ENCODE measurements at places on chromosomes 11 and 22.

- no peak for DNase-seq
Observed at GRCh38 chr11:70731271-70732022, 333.1 kb downstream of the CTTN start.

GRCh38 chr11:132704781-132705375 lies 827.4 kb downstream of the OPCML start:
- DNase-seq, result no peak

DNA sequence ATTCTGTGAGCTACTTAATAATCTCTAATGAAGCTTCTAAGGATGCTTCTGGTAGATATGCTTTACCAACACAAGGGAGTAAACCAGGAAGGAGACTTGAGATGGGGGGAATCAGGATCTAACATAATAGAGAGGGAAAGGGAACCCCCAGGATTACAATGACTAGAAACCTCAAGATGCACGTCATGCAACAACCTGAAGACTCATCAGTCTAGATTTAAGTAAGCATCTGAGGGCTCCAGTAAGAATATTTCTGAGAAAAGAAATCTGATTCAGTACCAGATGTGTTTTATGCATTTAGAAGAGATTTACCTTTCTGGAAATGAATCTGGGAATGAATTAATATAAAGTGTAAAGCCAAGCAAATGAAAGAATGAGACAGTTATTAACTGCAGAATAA lies 15.2 kb downstream of the KDM4D start:
- DNase-seq, result no peak

GRCh38 chr22:26718905-26719304 lies 61.5 kb downstream of the MIAT start:
- DNase-seq, result no peak

GRCh38 chr22:38398609-38399461 lies 56.2 kb downstream of the KCNJ4 start:
- DNase-seq, result no peak

GRCh38 chr11:113591117-113591516 lies 115.0 kb downstream of the TMPRSS5 start:
- no peak for DNase-seq

DNA sequence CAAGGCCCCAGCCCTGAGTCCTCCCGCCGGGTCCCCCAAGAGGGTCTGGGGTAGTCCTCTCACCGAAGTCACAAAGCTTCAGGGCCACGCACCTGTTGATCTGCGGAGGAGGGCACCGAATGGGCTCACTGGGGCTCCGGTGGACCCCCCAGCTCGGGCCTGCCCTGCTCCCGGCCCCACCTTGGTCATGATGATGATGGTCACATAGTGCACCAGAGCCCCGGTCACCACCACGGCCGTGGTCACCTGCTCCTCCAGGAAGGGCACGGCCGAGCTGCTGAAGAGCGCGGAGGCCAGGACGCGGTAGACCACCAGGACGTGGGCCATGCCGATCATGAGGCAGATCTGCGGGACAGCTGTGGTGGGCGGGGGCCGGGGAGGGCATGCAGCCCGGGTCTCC lies 13.5 kb upstream of the SIGIRR start:
- DNase-seq, result no peak

GRCh38 chr11:33500861-33501479 lies 199.7 kb downstream of the C11orf91 start:
- no peak for DNase-seq

DNA sequence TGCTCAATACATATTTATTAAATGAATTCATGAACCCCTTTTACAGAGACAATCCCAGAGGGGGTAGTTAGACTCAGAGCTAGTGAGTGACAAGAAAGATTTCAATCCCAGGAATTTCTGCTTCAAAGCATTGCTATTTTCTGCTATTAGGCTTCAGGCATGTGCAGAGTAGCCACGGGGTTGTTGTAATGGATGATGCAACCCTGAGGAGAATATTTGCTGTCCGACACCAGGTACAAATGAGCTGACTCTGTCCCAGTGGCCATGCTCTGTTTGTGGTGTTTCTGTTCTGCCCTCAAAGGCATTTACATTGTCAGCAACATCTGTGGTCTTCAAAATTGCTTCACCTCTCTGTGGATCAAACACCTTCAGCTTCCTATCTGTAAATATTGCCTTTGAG lies 102.6 kb downstream of the CSNK2A3 start:
- DNase-seq, result no peak

GRCh38 chr11:1837171-1838076 lies 1.4 kb upstream of the TNNI2 start:
- DNase-seq, result no peak

DNA sequence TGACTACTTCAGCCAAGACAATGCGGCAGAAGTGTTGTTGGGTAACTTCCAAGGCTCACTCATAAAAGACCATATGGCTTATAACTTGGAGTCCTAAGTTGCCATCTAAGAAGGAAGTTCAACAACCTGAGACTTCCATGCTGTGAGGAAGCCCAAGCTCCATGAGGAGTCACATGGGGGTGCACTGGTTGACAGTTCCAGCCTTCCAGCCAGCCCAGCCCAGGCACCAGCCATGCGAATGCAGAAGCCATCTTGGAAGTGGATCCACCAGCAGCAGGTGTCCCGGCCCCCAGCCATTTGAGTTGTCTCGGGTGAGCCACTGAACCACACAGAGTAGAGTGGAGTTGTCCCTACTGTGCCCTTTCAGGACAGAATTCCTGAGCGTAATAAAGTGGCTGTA lies 32.8 kb upstream of the WNT7B start:
- no peak for DNase-seq

DNA sequence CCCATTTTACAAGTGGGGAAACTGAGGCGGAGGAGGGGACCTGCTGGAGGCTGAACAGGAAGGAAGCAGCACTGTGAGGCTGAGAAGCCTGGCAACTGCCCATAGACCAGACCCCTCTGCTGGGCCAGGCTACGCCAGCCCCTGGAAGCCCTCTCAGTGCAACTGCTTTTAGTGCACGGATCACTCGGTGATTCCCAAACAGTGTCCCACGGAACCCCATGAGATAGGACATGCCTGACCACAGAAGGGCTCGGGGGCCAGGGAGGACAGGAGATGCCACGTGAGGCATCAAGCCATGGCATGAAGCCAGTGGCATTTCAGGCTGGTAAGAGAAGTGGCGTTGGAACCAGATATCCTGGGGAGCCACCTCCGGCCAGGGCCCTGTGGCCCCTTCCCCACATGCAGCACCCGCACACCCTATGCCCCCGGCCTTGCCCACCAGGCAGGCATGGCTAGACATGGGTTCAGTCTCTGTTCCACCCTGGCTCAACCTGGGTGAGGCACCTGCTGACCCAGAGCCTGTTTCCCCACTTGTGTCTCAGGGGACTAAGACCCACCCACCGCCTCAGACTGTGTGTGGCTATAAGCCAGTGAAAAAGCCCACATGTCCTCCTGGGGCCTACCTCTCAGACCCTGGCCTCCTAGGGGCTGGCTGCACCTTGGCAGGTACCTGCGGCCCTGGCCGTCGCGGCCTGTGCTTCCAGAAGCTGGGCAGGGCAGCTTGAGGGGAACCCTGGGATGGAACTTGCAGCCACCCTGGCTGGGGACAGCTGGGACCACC lies 84.1 kb downstream of the WNT7B start:
- no peak for DNase-seq

- no peak for DNase-seq
Observed at GRCh38 chr22:49820984-49821383, 6.7 kb downstream of the BRD1 start.

DNA sequence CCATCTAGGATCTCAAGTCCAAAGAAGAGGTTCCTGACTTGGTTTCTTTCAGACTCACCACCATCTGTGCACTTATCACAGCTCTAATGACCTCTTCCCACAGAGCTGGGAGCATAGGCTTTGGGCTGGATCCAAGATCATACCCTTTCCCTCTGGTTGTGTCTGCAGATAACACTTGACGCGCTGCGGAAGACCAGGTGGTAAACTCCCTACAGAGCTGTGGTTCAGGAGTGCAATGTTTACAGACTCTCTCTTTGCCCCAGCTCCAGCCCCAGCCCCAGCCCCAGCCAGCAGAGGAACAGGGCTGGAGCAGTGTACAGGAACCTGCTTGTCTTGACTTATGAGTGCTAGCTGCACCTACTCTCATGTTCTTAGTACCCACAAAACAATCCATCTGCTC lies 274.4 kb upstream of the SYN3 start:
- no peak for DNase-seq

DNA sequence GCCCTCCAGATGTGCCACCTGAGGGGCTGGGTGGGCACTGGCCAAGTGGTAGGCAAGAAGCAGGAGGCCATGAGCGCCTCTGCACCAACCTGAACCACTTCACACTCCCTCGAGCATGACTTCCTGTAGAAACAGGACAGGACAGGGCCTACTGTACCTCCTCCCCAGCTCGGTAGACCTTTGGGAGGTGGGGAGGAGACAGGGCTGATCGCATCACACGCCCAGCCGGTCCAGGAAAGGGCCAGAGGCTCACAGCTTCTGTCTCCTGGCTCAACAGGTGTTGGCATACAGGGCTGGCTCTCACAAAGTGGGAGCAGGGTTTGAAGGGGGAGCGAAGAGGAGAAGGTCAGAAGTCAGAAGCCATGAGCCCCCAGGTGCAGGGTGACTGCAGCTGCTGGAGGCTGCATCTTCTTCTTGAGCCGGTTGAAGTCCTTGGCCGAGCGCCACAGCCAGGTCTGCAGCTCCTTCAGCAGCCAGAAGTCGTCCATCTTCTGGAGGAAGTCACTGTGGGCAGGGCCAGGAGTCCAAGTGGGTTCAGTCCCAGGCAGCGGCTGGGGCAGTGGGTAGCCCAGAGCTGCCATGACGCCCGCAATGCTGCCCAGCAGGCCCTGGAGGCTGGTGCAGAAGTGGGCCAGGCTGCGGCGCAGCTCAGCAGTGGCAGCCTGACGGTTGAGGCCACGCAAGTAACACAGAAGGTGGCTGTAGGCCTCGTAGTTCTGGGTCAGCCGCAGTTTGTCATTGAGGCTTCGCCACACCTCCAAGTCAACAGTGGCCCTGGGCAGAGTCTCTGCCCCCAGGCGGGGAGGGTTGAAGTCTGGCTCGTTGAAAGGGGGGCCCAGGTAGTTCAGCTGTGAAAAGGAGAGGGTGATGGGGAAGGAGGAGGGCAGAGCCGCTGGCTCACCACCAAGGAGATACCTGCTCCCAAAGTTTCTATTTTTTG lies 8.3 kb downstream of the CLCF1 start:
- DNase-seq, result no peak

DNA sequence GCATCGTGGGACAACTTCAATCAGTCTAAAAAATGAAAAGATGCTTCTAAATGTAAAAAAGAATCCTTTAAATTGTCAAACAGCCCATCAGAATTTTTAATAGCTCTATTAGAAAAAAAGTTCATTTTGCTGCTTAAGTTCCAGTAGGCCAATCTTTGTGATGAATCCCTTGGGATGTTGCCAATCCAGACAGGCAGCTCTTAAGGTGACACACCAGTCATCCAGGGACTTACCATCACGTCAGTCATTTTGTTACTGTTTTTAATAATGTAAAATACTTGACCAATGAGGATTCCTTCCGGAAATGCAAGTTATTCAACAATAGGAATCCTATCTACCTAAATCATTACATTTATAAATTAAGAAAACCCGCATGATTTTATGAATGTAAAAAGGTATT lies 47.8 kb upstream of the TMEM45B start:
- no peak for DNase-seq

DNA sequence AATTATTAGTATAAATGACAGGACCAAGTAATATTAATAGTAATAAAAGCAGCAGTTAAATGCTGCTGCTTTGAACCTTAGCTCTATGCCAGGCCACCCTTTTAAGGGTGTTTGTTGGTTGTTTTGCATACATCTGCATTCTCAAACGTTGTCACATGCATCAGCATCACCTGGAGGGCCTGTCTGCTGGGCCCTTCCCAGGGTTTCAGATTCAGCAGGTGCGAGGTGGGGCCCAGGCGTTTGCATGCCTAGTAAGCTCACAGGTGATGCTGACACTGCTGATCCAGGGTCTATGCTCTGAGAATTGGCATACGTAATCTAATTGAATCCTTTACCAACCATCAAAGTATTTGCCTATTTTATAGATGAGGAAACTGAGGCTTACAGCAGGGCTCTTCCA lies 246.5 kb downstream of the CADM1 start:
- no peak for DNase-seq

- DNase-seq, result no peak
Observed at GRCh38 chr11:6414874-6415328, 4.0 kb downstream of the APBB1 start.

DNA sequence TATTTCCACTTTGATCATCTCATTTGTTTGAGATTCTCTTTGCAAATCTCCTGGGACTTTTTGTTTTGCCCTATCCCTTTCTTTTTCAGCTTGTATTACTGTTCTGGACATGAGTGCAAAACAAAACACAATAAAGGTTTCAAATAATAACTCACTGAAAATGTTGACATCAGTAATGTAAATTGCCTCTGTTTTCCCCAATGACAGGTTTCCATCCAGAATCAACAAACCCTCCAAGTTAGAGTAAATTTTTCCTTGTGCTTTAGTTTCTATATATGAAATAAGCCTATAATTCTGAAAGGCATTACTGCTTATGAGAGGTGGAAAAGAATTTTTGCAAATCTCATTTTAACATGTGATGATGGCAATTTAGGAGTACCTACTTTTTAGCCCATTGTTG lies 187.0 kb upstream of the ANO3 start:
- no peak for DNase-seq

DNA sequence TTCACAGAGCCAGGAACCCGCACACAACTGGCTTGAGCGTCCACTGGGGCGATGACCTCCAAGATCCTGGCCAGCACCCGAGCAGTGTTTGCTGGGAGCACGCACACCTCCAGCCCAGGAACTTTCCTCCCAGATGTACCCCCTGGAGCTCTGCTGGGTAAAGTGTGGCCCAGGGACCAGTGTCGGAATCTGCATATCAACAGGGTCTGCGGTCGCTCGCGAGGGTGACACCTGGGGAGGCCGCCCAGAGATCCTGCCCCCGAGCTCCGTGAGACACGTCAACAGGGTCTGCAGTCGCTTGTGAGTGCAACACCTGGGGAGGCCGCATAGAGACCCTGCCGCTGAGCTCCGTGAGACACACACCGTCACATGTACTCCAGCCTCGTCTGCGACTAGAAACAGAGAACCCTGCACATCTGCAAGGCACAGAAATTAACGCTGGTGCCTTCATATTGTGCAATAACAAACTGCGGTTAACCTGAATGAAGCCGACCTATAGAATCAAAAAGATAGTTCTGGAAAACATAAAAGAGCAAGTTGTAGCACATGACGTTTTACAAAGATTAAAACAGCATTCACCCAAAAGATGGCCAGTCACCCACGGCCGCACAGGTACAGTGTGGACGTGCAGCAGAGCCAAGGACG lies 172.4 kb downstream of the BRD1 start:
- no peak for DNase-seq

DNA sequence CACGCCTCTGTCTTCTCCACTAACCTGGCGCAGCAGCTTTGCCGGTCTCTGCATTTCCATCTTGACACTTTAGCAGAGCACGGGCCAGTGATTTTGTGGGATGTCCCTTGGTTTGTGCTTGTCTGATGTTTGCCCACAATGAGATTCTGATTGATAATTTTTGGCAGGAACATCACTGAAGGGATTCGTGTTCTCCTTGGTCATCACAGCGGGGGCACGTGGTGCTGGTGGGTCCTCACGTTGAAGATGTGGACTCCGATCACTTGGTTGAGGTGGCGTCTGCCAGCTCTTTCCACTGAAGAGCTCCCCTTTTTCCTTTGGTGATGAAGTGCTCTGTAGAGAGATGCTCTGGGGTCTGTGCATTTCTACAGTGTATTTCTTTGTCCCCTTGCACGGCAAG lies 37.2 kb downstream of the TBC1D22A start:
- no peak for DNase-seq
